ENCODE measurements at places on chromosomes 6 and 20.

DNA sequence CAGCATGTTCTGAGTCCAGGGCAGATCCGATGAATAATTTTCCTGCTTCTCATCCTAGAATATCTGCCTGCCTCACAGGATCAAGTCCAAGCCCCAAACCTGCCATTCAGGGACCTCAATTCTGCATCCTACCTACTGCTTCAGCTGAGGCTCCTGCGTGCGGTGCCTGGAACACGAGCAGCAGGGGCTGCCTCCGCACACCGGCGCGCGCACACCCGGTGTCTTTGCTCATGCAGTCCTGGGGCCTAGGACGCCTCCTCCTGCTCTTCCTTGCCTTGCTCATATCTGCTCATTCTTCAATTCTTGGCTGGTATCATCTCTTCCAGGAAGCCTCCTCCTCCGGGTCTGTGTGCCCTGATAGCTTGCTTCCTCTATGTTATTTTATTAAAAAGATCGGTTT is 81.1 kb upstream of the AGPAT4 start:
- no peaks in the 10 kb centered on the region for H3K4me1 ChIP-seq
- no peaks in the 10 kb centered on the region for H3K36me3 ChIP-seq
- no peak overlapping the region for H3K4me3 ChIP-seq
- no peak for ATAC-seq
- H3K27ac ChIP-seq, result no peak overlapping the region
- H3K27me3 ChIP-seq, result no peaks in the 10 kb centered on the region

DNA sequence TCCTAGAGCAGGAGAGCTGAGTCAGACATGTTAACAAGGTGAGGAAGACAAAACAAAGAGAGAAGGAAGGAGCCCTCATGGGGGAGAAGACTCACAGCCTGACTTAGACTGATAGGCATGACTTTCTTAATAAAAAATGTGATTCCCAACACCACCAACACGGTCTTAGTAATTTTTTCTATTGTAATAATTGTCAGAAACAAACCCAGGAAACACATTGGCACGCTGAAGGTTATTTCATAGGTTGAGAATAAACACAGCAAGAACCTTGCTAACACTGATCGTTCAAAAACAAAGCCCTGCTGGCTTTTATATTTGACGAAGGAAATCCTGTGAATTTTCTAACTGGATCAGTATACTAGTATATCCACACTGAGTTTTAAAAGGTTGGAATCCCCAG is 286.8 kb downstream of the HACE1 start:
- no peaks in the 10 kb centered on the region for H3K4me1 ChIP-seq
- ATAC-seq, result no peak
- no peak overlapping the region for H3K4me3 ChIP-seq

DNA sequence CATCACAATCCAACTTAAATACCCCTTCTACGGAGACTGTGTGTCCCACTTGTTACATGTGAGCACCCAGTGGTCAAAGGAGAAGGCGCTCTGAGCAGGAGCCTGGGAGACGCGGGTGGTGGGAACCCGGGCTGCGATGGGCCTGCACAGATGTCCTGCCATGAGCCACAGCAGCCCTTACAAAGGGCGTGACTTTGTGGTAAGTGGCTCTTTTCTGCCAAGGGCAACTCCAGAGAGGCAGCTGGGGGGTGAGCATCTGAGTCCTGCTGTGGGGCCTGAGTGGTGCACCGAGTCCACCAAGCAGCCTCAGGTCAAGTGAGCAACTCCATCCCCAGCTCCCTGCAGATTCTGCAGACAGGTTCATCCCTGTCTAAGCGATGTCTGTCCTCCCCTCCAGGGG is 33.6 kb upstream of the CST7 start:
- no peak overlapping the region for H3K27ac ChIP-seq
- H3K4me3 ChIP-seq, result no peak overlapping the region
- ATAC-seq, result no peak
- H3K36me3 ChIP-seq, result no peaks in the 10 kb centered on the region
- no peaks in the 10 kb centered on the region for H3K4me1 ChIP-seq
- no peaks in the 10 kb centered on the region for H3K27me3 ChIP-seq

GRCh38 chr20:480044-480443 is 17.7 kb upstream of the TBC1D20 start:
- no peak for ATAC-seq
- H3K36me3 ChIP-seq, result peaks cover 57% of the 10 kb centered on the region
- H3K4me1 ChIP-seq, result no peaks in the 10 kb centered on the region

GRCh38 chr20:1307571-1307971 is 21.4 kb downstream of the SDCBP2 start:
- ATAC-seq, result no peak
- H3K27me3 ChIP-seq, result no peaks in the 10 kb centered on the region
- H3K36me3 ChIP-seq, result peaks cover 44% of the 10 kb centered on the region
- no peaks in the 10 kb centered on the region for H3K4me1 ChIP-seq

DNA sequence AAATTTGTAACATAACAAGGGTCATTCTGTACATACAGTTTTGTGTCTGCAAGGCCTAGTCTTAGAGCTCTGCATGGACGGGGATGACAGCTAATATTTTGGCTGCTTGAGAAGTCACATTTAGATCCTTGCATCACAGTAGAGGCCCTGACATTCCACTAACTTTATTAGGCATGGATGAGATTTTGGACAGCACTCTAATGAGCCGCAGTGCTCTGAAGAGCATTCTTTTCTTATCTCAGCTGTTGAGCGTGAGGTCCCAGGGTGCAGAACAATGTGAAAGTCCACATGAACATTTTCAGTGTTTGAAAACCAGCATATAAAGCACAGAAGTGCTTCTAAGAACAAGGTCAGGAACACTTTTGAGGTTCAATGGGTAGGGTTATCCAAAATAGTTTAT is 58.9 kb downstream of the IPCEF1 start:
- ATAC-seq, result no peak
- H3K27ac ChIP-seq, result no peak overlapping the region
- H3K4me1 ChIP-seq, result no peaks in the 10 kb centered on the region

DNA sequence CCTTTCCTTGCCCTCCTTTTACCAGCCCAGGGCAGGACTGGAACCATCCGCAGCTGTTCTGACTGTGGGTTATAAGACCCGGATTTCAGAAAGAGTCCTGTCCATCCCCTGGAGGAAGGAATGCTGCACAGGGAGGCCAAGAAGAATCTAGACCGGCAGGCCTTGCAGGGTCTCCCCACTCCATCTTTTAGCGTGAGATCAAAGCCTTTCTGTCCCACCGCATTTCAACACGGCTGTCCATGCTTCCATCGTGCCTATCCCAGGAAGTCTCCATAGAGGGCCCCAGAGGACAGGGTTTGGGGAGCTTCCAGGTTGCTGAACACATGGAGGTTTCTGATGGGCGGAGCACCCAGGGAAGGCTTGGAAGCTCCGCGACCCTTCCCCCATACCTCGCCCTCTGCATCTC is 79.3 kb upstream of the AGPAT4 start:
- H3K4me1 ChIP-seq, result no peaks in the 10 kb centered on the region
- H3K36me3 ChIP-seq, result no peaks in the 10 kb centered on the region
- no peak for ATAC-seq

DNA sequence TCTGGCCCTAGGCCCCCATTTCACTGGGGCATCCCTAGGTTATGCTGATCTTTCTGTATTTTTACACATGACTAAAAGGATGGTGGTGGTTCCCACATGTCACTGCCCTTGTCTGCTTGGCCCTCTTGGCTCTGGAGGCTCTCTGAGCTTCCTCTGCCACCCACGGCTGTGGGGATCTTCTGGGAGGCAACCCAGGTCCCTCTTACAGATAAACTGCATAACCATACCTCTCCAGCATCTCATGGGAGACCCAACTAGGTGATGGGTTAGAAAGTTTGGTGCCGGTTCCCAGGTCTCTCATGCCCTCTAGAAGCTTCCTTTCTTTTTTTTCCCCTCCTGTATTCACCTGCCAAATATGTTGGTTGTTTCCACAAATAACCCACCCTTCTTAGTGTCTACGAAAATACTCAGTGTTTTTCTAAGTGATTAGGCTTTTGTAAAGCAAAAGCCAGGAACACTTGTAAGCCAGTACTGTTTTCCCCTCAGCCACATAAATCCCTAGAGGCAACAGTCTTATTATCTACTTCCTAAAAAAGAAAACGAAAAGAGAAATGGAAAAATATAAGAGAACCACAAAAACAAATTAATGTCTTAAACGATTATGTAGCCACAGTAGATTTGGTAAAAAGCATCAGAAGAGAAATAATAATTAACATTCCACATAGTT is 71.7 kb upstream of the SMLR1 start:
- no peak overlapping the region for H3K27ac ChIP-seq
- ATAC-seq, result no peak

- H3K4me3 ChIP-seq, result peak overlapping the region; percentile 68
- no peaks in the 10 kb centered on the region for H3K36me3 ChIP-seq
- H3K27ac ChIP-seq, result peak overlapping the region; percentile 95
Measured at GRCh38 chr20:57708694-57709673, 831 bp downstream of the PMEPA1 start.

- H3K4me3 ChIP-seq, result no peak overlapping the region
- no peak overlapping the region for H3K27ac ChIP-seq
- no peak for ATAC-seq
Measured at GRCh38 chr20:4617019-4617418, 104.7 kb upstream of the PRND start.

GRCh38 chr6:51655517-51655916 is 431.9 kb downstream of the PKHD1 start:
- no peaks in the 10 kb centered on the region for H3K27me3 ChIP-seq
- H3K4me1 ChIP-seq, result no peaks in the 10 kb centered on the region
- H3K27ac ChIP-seq, result no peak overlapping the region
- ATAC-seq, result no peak
- H3K36me3 ChIP-seq, result no peaks in the 10 kb centered on the region

DNA sequence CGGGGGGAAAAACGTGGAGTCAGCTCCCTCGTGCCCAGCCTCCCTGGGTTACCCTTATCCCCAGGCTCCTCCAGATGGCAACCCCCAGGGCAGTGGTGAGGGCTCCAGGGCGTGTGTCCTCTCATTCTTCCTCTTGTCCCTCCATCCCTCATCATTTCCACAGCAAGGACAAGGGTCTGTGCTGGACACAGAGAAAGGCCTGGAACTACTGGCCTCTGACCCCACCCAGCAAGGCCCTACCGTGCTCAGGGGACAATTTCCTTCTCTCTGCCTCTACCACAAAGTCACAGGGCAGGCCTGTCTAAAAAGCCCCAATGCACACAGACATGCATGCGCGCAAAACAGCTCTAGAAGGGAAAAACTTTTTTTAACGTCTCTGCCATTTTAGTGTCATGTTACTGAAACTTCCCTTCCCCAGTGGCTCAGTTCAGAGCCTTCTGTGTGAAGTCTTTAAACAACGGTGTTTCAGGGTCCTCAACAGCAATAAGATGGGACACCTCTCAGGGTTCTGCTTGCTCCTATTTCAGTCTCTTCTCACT is 1.1 kb upstream of the SLC35B2 start:
- peaks cover 2% of the 10 kb centered on the region for H3K4me1 ChIP-seq
- no peaks in the 10 kb centered on the region for H3K27me3 ChIP-seq
- no peak overlapping the region for H3K4me3 ChIP-seq
- H3K36me3 ChIP-seq, result no peaks in the 10 kb centered on the region

DNA sequence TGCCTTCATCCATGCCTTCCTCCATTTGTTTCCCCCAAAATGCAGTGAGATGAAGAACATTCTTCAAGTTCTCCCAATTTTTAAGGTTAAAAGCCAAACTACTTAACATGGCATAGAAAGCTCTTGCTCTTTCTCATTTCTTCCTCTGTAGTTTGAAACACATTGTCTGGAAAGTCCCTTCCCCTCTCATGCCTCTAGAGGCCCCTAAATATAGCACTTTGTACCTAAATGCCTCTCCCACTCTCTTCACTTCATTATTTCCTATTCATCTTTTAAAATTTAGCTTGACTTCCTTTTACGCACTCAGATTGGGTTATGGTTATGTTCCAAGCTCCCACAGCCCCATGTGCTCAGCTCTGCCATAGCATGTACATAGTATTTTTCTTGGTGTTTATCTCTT is 389.3 kb downstream of the HDGFL1 start:
- H3K4me1 ChIP-seq, result peaks cover 4% of the 10 kb centered on the region
- no peak overlapping the region for H3K4me3 ChIP-seq
- ATAC-seq, result no peak
- no peaks in the 10 kb centered on the region for H3K27me3 ChIP-seq
- H3K36me3 ChIP-seq, result no peaks in the 10 kb centered on the region

DNA sequence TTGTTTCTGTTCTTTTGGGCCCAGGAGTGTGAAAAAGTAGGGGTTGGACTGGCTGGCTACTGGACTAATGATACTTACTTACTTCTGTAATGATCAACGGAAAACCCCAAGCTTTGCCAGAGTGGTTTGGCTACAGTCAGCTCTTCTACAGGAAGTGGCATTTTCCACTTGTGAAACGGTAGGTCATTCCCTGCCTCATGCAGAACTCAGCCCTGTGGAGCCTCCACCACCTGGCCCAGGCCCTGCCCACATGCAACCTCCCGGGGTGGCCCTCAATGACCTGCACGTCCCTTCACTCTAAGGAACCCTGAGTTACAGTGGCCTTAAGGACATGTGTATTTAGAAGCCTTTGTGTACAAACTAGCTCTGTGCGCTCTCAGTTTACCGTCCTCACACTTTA is 140.4 kb downstream of the DTNBP1 start:
- H3K4me3 ChIP-seq, result no peak overlapping the region
- H3K27me3 ChIP-seq, result no peaks in the 10 kb centered on the region
- H3K36me3 ChIP-seq, result no peaks in the 10 kb centered on the region
- no peaks in the 10 kb centered on the region for H3K4me1 ChIP-seq
- peak overlapping the region; percentile 21 for H3K27ac ChIP-seq

GRCh38 chr6:34696189-34696738 is 303 bp downstream of the ILRUN start:
- peaks cover 51% of the 10 kb centered on the region for H3K4me1 ChIP-seq
- H3K27me3 ChIP-seq, result no peaks in the 10 kb centered on the region
- no peaks in the 10 kb centered on the region for H3K36me3 ChIP-seq
- H3K4me3 ChIP-seq, result peak overlapping the region; percentile 75
- peak overlapping the region; percentile 89 for H3K27ac ChIP-seq
- peak; percentile 63 for ATAC-seq

DNA sequence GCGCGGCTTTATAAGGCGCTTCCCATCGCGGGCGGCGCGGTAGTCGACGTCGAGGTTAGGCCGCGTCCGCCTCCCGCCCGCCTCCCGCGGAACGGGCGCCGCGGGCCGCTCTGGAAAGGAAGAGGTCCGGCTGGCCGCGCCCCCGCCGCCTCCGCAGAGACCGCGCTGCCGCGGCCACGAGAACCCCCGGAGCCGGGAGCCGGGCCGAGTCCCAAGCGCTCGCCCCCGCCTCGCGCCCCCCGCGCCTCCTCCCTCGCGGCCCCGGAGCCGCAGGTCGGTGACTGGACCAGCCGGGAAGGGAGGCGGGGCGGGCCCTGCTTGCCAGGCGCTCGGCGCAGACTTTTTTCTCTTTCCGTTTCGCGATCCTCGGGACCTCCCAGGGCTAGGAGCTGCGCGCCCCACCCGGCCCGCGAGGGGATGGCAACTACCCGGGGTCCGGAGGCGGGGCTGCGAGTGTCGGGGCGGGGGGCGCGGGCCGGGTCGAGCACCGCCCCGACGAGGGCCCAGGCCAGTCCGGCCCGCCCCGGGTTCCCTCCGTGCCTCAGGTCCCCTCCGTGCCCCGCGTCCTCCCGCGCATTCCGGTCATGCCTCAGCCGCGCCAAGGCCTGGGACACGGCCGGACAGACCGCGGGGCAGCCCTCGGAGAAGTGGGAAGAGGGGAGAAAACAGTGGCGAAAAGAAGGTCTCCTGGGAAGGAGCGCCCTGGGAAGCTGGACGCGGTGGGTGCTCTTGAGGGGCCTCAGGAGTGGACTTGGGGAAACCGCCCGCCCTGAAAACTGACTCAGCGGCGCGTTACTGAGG is 417 bp upstream of the PXDC1 start:
- H3K36me3 ChIP-seq, result no peaks in the 10 kb centered on the region
- H3K27me3 ChIP-seq, result no peaks in the 10 kb centered on the region
- peak overlapping the region; percentile 98 for H3K27ac ChIP-seq
- peak overlapping the region; percentile 86 for H3K4me3 ChIP-seq
- peak; percentile 82 for ATAC-seq
